ENCODE measurements at places on chromosomes 4 and X.
A peak's percentile ranks its signal among the peaks of the same experiment; 100 is the strongest.

GRCh38 chr4:137775701-137776100 is 243.4 kb upstream of the PCDH18 start:
- no peak for DNase-seq

GRCh38 chr4:159926871-159927270 is 824.0 kb downstream of the RAPGEF2 start:
- no peak for DNase-seq

- DNase-seq, result peak; percentile 64
These were observed 66.4 kb downstream of the STAP1 start for GRCh38 chr4:67624939-67625338.

DNA sequence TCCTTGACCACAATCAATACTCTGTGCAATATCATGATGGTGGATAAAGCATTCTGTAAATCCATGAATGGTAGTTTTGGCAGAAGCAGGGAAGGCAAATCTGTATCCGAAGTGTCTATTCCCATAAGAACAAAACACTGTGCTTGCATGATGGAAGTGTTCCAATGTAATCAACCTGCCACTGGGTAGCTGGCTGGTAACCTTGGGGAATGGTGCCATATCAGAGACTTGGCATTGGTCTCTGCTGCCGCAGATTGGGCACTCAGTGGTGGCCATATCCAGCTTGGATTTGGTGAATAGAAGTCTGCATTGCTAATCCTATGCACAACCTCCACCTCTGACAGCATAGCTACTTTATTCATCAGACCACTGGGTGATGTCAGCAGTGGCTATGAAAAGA is 114.3 kb upstream of the EMCN start:
- DNase-seq, result no peak

DNA sequence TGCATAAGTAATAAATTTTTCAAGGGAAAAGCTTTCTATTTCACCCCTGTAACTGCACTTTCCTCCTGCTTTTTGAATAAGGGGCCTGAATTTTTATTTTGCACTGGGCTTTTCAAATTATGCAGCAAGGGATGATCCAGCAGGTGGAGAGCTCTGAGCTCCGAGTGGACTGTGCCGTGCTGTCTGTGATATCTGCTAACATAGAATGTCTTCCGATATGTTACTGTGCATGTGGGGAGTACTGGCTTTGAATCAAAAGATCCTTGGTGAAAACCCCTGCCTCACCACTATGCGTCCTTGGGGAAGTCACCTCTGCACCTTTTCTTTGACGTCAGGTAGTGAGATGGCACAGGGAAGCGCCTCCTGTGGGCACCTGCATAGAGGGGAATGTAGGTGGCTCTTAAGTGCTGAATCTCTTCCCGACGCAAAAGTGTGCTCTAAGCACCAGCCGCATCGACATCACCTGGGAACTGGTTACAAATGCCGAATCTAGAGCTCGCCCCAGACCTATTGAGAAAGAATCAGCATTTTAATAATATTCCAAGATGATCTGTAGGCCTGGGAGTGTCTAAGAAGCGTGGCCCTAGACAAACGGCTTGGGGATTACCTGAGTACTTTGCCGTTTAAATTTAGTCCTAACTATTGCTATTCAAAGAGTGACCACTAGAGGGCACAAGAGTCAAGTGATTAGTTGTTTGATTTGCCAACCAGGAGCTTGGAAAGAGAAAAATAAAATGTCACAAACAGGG is 19.2 kb upstream of the WFS1 start:
- DNase-seq, result peak; percentile 62

DNA sequence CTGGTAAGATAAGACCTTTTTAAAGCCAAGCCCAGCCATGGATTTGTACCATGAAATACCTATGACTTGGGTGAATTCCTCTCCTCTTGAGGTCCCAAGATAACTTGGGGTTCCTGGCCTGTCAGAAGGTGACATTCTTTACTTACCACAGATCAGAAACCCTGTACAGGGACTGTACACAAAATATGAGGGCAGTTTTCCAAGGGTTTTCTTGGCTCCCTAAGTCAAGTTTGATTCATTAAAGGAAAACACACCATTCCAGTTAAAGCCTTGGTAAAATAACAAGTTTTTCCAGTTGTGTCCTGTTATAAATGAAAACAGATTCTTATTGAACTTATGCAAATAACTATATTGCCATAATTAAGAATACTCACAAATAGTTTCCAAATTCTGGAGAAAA is 8.2 kb downstream of the SYAP1 start:
- no peak for DNase-seq

- DNase-seq, result no peak
These were observed 46.9 kb downstream of the WFS1 start for GRCh38 chr4:6316461-6317003.

- DNase-seq, result no peak
These were observed 193.6 kb upstream of the BANK1 start for GRCh38 chr4:101596781-101597552.

DNA sequence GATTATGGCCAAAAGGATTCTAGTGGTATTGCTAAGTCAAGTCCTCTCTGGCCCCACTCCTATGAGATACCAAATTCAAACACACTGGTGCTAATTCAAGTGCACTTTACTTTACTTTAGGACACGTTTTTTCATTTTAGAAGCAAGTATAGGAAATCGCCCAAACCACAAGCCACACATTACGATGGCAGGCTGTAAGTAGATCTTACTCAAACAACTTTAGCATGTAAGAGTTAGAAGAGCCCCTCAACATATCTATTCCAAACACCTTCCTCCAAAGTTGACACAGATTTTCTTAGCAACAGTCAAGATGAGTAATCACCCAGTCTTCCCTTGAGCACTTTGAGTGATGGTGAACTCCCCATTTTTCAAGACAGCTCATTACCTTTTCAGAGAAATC is 43.6 kb downstream of the DRD5 start:
- DNase-seq, result no peak

DNA sequence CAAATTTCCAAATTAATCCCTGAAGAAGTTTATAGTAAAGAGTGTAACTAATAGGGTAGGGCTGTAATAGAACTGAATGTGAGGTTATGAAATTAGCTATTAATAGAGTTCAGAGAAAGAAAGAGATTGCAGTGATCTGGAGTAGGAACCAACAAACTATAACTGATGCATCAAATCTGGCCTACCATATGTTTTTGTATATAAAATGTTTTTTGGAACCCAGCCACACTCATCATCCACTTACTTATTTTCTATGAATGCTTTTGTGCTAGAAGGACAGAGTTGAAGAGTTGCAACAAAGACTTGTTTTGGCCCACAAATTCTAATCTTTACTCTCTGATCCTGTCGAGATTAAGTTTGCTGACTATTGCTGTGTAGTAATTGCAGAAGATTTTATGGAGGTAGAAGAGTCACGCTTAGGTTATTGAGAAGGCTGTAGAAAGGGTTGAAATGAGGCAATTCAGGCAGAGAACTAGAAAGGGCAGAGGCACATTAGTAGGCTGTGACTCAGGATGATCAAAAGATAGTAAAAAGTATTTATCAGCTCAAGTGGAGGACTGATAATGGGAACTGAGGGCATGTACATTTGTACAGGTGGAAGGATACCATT is 298.7 kb upstream of the EMCN start:
- no peak for DNase-seq

- DNase-seq, result no peak
These were observed 492 bp upstream of the SLIT2 start for GRCh38 chr4:20251031-20251795.

DNA sequence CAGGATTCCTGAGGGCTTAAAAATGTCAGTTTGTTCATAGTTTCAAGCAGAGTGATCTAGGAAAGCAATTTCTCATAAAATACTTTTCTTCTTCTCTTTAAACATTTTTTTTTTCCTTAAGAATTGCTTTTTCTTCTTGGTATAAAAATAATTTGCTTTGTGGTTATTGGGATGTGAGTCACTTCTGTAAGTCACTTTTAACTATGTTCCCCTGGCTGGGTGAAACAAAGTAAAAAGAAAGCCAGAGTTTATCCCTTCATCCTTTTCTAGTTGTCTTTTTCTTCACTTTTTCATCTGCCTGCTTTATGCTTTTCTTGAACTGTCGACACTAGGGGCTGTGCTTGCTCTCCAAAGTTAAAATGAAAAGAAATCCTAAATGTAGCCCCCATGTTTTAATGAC is 33.5 kb downstream of the ARSJ start:
- DNase-seq, result no peak

DNA sequence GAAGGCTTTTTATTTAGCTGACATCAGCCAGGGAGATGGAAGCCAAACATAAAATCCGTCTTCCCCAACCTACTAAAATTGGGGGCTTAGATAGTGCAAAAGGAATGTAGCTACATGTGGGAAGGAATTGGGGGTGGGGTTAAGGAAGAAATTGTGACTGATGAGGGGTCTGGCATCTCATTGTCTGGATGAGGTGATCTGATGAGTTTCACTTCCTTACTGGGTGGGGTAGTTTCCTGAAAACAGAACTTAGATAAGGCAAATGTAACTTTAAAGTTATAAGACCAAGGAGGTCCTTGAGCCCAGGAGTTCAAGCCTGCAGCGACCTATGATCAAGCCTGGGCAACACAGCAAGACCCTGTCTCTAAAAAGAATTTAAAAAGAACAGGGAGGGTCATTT is 105.5 kb upstream of the NEIL3 start:
- no peak for DNase-seq

GRCh38 chr4:6270636-6271121 is 1.0 kb downstream of the WFS1 start:
- no peak for DNase-seq
